ENCODE measurements at places on chromosomes 1 and 21.

- no peak for DNase-seq
Observed at GRCh38 chr1:170910273-170910672, 25.1 kb upstream of the MROH9 start.

DNA sequence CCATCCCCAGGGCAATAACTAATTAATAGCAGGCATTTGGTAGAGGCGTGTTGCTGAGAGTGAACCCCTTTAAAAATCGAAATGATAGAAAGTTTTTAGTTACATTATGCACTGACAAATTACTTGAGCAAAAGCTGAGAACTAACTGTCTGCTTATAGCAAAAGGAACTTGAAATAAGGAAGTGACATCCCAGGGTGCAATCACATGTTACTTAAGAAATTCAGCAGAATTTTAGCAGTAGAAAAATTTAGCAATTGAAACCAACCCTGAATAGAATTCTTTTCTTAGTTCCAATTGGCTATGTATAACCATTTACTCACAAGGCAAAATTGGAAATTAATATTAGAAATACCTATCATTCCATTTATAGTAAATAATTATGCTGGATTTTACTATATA lies 139.5 kb upstream of the SAMSN1 start:
- DNase-seq, result no peak

GRCh38 chr1:43875331-43875730 lies 58.3 kb upstream of the ARTN start:
- no peak for DNase-seq

GRCh38 chr1:113792471-113792870 lies 19.8 kb downstream of the RSBN1 start:
- no peak for DNase-seq
